ENCODE measurements at places on chromosomes 3 and 15.

- DNase-seq = no peak
Observed at GRCh38 chr3:36282766-36283165, 97.5 kb upstream of the STAC start.

GRCh38 chr3:185290266-185290665 lies 36.4 kb upstream of the EHHADH start:
- no peak for DNase-seq

DNA sequence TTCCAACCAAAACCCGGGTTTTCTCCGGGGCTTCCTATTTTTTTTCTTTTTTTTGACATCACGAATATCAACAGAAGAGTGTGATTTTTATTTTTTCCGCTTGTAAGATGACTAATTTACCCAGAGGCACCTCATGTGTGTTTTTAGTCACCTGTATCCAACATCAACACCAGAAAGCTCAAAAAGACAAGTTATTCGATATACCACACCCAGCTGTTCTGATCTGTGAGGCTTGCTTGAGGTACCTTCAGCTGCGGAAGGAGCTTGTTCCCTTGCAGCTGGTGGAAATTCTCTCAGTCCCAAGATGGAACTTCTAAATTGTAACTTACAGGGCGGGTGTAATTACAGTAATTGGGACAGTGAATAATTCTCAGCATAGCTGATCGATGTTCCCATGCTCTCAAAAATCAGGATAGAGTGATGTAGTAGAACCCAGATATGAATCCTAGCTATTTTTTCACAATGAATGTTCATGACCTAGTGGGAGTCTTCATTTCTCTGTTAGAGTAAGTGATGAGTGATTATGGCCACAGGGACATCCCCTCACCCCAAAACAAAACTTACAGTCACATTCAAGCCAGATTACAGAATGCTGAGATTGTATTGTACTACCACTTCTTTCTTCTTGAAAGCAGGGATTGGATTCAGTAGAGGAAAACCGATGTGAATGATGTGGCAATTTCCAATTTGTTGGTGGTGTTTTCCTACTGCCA lies 232.1 kb downstream of the AGBL1 start:
- DNase-seq = no peak

GRCh38 chr3:173709026-173709425 lies 311.5 kb downstream of the NLGN1 start:
- DNase-seq = no peak

- no peak for DNase-seq
Observed at GRCh38 chr3:107221856-107222255, 155.4 kb upstream of the CCDC54 start.

GRCh38 chr3:55690177-55690576 lies 203.1 kb upstream of the WNT5A start:
- no peak for DNase-seq

- DNase-seq = no peak
Observed at GRCh38 chr3:72821161-72821781, 27.0 kb downstream of the SHQ1 start.

GRCh38 chr3:66378256-66378655 lies 122.6 kb downstream of the LRIG1 start:
- peak; percentile 25 for DNase-seq

DNA sequence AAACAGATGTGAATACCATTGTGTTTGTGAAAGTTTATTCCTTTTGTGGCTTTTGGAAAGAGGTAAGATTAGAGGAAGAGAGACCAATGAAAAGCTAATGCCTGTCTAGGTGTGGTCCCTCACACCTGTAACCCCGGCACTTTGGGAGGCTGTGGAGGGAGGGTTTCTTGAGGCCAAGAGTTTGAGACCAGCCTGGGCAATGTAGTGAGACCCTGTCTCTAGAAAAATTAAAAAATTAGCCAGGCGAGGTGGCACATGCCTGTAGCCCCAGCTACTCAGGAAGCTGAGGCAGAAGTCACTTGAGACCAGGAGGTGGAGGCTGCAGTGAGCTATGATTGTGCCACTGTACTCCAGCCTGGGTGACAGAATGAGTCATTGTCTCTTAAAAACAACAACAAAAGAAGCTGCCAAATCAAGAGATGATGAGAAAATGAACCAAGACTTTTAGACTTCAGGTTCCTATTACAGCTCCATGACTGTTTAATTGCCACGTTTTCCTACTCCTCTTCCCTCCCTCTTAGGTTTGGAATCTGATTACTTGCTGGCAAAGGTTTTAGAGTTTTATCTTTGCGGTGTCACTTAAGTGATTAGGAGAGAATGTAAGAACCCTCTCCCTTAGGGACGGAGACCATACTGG lies 68.7 kb downstream of the CGNL1 start:
- no peak for DNase-seq

DNA sequence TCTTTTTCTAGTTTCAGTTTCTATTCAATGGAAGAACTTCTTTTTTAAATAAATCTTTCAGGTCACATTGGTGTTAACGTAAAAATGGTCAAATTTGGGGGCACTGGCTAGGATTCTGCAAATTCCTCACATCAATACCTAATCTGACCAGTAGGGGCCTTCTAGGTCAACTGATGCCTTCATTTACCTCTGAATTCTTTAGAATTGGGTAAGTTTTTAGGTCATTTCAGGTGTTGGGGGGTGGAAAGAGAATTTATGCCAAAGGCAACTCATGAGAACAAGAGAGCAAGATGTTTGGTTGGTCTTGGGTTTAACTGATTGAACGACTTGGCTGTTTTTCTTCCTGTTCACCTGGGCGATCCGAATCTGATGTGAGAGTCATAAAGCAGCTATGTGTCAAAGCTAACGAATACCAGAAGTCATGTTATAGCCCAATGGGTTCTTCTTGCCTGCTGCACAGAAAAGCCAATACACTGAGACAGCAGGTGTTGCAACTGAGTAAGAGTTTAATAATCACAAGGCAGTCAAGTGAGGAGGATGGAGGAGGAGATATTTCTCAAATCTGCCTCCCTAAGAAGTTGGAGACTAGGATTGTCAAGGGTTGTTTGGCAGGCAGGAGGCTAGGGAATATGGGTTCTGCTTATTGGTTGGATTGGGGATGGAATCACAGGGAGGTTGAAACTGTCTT lies 15.3 kb downstream of the LRRC49 start:
- DNase-seq = no peak

DNA sequence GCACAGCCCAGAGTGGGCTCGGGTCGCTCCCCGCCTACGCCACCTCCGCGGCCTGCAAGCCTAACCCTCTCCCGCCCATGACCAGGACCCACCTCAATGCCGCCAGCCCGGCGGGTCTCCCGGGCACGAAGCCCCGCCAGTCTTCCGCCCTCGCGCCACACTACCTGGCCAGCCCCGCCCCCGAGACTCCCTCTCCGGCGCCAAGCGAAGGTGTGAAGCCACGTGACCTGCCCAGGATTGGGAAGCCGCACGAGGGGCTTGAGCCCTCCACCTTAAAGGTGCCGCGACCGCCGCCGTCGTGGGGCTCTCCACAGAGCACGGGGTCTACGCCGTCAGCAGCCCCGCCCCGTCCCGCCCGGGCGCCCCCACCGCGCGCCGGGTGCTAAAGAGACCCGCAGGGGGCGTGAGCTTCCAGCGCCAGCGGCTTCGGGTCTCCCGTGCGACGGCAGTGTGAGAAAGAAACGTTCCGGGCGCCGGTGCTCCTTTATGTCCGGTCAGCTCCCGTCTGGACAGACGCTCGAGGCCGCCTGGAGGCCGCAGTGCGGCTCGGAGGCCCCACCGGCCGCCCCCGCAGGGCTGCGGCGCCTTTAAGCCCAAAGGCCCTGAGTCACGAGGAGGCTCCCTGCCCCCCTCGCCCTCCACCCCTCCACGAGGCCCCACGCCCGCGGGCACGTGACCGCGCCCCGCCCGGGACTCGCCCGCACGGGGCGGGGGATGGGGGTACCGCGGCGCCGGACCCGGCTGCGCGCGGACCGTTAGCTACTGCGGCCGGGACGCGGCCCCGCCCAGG lies at the start of gene CPEB1:
Gene CPEB1, minus strand, starts transcription at position 319 of the 790 bp plus-strand sequence. CDS start 18,904 bp downstream, outside the sequence.
- DNase-seq = peak; percentile 6

GRCh38 chr3:98555025-98555379 lies 23.2 kb downstream of the GPR15 start:
- DNase-seq = no peak

GRCh38 chr3:31962801-31963205 lies 18.3 kb downstream of the OSBPL10 start:
- no peak for DNase-seq

GRCh38 chr3:132064114-132064513 lies 29.3 kb upstream of the CPNE4 start:
- DNase-seq = no peak

GRCh38 chr3:147740928-147741327 lies 331.8 kb downstream of the ZIC1 start:
- no peak for DNase-seq

GRCh38 chr3:102712896-102713295 lies 278.1 kb downstream of the ZPLD1 start:
- no peak for DNase-seq

DNA sequence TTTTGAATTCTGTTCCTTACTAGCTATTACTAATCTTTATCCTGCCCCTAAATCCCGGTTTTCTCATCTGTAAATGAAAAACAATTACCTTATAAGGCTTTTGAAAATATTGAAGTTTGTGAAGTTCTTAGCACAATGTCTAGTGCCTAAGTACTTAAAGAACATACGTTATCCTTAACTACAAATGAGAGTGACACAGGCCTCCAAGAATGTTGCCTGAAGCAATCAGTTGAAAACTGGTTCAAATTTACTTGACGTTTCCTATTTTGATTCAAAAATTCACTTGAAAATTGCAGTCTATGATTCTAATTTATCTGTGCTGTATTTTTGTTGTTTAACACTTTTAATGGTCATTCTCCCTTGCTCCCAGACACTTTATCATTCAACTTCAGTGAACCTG lies 3.2 kb downstream of the SENP7 start:
- no peak for DNase-seq

DNA sequence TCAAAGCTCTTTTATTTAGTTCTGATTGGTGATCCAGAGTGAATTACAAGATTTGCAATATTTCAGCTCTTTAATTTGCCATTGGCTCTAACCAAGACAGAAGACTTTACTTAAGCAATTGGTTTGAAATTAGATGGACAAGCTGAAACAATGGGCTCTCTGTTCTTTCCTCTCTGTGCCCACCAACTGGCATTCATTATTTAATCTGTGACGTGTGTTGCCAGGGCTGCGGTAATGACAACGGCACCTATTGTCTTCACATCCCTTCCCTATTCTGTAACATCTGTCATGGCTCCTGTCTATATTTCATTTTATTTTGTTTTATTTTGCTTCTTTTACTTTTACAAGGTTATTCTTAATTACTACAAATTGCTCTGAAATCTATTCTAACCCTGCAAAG lies 33.9 kb downstream of the PLD1 start:
- DNase-seq = no peak

GRCh38 chr3:43286841-43287499 lies 630 bp downstream of the SNRK start:
- DNase-seq = no peak

- DNase-seq = no peak
Observed at GRCh38 chr15:51160484-51160883, 65.8 kb upstream of the TNFAIP8L3 start.

- DNase-seq = no peak
Observed at GRCh38 chr15:80447077-80447476, 42.9 kb downstream of the ARNT2 start.

DNA sequence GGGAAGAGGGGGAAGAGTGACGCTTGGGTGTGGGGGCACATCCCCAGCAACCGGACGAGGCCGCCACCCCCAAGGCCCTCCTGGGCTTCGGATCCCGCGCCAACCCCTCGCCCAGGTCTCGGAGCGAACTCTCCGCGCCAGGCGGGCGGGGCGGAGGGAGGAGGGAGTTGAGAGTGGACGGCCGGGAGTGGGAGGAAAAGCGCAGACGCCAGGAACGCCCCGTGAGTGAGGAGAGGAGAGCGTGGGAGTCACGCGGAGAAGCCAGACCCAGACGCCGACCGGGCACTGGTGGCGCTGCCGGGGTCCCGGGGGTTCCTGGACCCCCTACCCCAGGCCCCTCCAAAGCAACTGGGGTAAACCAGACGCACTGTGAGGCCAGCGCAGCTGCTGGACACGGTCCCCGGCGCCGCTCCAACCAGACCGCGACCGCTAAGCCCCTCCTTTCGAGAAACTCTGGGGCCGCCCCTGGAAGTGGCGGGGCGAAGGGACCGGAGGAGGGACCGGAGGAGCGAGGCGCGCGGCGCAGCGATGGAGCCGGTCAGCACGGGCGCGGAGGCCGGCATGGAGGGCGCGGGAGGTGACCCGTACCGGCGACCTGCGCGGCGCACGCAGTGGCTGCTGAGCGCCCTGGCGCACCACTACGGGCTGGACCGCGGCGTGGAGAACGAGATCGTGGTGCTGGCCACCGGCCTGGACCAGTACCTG lies at the start of gene EFCC1:
Gene EFCC1, plus strand, starts transcription at position 204 of the 705 bp plus-strand sequence. Its CDS starts 325 bp downstream, at position 529.
- no peak for DNase-seq

DNA sequence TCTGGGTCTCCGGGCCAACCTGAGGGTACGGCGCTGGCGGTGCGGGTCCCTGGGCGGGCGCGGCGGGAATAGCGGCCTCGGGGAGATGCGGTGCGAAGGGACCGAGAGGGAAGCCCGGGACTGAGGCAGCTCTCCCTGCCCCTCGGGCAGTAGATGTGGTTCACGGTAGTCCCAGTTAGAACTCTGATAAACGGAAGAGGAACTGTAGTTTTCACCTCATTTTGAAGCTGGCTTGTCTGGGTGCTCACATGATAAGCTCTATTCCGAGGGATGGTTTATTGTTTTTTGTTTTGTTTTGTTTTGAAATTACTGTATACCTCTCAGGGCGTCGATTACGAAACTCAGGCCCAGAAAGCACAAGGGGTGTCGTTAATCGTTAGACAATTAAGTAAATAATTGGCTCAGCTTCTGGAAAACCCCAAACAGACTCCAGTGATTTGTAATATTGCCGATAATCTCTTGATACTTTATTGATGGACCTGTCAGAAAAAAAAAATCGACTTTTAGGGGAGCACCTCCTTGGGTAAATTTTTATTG lies 413 bp downstream of the NUSAP1 start:
- no peak for DNase-seq

DNA sequence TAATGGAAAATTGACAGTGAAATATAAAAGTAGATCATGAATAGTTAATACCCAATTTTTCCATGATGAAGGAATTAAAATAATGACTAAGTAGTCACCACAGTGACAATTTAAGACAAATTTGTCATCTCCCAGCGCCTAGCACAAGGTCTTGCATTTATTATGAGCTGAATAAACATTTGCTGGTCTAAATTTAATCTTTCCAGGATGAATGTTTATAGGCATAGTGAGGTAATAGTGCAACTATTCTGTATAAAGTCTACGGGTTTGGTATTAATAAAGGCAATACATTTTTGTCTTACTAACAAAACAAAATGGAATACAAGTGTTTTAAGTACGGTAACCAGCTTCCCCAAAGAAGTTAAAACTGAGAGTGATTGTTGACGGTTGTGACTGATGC lies 209.3 kb downstream of the CD47 start:
- DNase-seq = no peak

DNA sequence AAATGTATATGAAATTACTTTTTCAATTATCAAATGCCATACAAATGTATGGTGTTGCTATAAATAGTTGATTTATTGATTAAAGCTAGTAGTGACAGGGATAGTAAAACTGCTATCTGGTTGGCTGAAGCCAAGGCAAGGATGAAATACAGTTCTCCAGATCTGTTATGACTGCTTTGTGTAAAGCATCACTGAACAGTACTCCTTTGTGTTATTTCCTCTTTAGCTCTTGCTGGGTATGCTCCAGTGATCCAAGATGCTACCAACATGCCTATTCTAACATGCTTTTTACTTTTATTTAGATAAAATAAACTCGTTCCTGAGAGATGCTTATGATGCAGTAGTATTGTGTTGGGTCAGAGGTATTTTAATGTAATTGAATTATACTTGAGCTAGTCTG lies 12.4 kb upstream of the UBR1 start:
- no peak for DNase-seq

- no peak for DNase-seq
Observed at GRCh38 chr3:174620138-174620537, 239.0 kb upstream of the NAALADL2 start.

All from stimulated activated CD8-positive, alpha-beta memory T cell treated with anti-CD3 and anti-CD28 coated beads, Interleukin-4, amount 100 ng/mL, for 1 hour (primary cell).